ENCODE measurements at places on chromosomes 13 and 19.
A peak's percentile ranks its signal among the peaks of the same experiment; 100 is the strongest.

- no peak for DNase-seq
These were observed 10.0 kb downstream of the CAMSAP3 start for GRCh38 chr19:7605490-7606222.

GRCh38 chr19:45037393-45038169 is 1.3 kb upstream of the CLASRP start:
- no peak for DNase-seq

- no peak for DNase-seq
These were observed 90.9 kb downstream of the SIPA1L3 start for GRCh38 chr19:37997911-37998344.

GRCh38 chr13:21967871-21968270 is 297.0 kb downstream of the FGF9 start:
- DNase-seq: no peak

DNA sequence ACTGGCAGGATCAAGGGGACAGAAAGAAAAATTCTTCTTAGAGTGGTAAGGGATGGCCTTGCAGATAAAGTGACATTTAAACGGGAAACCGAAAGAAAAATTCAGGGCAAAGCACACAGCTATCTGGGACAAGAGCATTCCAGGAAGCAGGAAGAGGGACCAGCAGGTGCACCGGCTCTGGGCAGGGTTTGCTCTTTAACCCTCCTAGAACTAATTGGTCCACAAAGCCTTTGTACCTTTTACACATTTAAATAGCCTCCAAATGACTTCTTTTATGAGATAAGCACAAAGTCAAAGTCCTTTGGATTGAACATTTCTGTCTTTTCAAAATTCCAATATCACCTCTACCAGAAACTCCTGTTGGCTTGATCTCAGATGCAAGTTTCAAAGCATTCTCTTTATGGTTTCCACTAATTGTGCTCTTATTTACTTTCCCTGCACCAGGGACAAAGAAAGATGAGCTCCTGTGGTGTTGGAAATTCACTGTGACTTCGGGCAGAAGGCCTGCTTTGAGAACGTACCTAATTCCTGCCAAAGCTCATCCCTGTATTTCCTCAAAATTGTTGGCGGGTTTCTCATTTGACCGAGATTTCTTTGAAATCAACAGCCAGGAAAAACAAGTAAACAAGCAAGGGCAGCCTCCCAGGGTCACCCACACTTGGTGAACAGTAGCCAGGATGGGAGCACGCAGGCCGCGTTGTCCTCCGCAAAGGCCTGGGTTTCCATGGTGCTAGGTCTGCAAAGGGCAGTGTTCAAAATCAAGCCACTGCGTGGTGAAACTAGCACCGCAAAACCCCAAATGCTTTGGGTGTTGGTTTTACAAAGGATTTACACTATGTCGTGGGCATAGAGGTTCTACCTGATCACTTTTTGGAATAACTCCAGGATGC is 98.6 kb downstream of the IRS2 start:
- no peak for DNase-seq

- DNase-seq: no peak
These were observed 20.7 kb upstream of the NLRP12 start for GRCh38 chr19:53844849-53845246.

DNA sequence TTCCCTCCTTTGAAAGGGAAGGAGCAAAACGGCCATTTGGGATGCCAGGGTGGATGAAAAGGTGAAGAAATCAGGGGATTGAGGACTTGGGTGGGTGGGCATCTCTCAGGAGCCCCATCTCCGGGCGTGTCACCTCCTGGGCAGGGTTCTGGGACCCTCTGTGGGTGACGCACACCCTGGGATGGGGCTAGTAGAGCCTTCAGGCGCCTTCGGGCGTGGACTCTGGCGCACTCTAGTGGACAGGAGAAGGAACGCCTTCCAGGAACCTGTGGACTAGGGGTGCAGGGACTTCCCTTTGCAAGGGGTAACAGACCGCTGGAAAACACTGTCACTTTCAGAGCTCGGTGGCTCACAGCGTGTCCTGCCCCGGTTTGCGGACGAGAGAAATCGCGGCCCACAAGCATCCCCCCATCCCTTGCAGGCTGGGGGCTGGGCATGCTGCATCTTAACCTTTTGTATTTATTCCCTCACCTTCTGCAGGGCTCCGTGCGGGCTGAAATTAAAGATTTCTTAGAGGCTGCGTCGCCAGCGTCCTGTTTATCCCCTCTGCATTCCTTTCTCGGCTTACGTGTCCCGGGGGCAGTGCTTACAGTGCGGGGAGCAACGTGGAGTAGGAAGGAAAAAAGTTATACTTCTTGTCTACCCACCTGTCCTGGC is 15.2 kb upstream of the S1PR4 start:
- DNase-seq: peak; percentile 94

DNA sequence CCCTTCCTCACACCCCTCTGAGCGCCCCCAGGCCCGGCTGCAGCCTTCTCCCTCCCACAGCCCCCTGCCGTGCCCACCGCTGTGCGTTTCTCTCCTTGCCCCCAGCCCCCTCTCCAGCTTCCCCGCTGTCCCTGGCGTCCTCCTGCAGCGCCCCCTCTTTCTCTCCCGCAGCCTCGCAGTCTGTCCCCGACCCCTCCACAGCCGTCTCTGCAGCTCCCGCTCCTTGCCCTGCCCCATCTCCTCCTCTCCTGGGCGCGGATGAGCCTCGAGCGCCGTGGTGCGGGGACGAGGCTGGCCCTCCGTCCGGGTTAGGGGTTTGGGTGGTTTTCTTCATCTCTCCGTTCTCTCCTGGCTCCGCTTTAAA is 1.1 kb downstream of the KMT5C start:
- DNase-seq: no peak

DNA sequence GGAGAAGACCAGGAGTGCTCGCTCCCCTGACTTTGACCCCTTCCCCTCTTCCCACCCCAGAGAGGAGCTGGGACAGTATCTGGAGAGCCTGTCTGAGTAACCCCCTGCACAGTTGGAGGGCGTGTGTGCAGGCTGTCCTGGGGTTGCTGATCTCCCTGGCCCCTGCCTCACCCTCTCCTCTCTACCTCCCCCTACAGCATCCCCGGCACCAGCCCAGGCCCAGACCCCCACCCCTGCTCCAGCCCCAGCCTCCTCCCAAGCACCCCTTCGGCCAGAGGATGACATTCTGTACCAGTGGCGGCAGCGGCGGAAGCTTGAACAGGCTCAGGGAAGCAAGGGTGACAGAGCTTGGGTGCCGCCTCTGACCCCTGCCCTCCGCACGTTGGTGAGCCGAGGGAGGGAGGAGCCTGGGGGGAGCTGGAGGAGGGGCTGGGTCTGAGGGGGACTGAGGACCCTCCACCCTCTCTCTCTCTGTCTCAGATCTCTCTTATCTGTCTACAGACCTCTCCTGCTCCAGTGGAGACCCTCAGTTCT is 8.7 kb downstream of the PROSER3 start:
- DNase-seq: no peak

GRCh38 chr13:45092663-45093062 is 27.6 kb upstream of the GTF2F2 start:
- no peak for DNase-seq

GRCh38 chr13:73857106-73857505 is 277.1 kb downstream of the KLF12 start:
- no peak for DNase-seq

Data from HuH-7.5 (cell line).